CD4-positive, alpha-beta T cell treated with Interleukin-17A for 4 hours (primary cell): ENCODE measurements at places on chromosomes 1 and 21.

GRCh38 chr1:41537788-41538351, 53.4 kb upstream of the EDN2 start:
- no peak for DNase-seq

DNA sequence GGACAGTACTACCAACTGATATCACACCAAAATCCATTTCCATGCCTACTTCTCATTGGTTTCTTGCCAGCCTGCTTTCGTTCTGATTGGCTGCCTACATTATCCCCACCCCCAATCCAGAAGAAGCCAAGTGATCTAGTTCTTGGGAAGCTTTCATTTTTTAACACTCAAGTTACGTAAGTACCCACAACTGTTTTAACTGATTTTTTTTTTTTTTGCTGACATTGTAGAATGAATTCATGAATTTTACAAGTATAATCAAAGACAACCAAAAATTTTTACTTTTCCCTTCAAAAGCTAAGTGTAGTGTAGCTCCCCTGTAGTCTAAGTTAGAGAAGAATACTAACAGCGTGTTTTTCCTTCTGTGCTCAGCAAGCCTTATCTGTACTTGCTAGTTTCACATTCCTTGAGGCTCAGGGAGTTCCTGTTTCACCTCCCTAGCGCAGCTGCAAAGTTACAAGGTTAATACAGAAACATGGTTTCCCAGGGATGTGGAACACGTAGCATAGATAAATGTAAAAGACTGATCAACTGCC, at the start of gene SLC9C2:
SLC9C2 (minus strand) TSS at position 17 of the 536 bp plus-strand sequence. CDS start 1,296 bp downstream, outside the sequence.
- no peak for DNase-seq

GRCh38 chr1:227941509-227942020, 6.2 kb downstream of the WNT9A start:
- no peak for DNase-seq

GRCh38 chr1:242847390-242847993, 323.0 kb upstream of the PLD5 start:
- DNase-seq = no peak

- no peak for DNase-seq
Measured at GRCh38 chr1:187383366-187383765, 554.6 kb downstream of the PLA2G4A start.

GRCh38 chr1:167052389-167052788, 37.8 kb downstream of the GPA33 start:
- no peak for DNase-seq

DNA sequence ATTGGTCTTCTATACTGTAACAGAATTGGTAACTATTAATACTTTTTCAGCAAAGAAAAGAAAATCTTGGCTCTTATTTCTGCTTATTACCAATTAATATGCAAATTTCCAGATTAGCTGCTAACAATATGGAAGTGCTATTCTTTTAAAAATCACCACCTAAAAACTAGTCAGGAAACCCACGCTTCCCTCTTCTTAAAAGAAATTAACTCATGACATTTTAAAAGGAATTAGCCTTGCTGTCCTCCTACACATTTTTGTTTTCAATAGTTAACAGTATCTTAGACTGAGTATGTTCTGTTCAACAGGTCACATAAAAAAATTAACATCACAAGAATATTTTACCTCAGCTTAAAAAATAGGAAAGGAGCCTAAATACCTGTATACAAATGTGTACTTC, 27.3 kb downstream of the ABL2 start:
- no peak for DNase-seq

DNA sequence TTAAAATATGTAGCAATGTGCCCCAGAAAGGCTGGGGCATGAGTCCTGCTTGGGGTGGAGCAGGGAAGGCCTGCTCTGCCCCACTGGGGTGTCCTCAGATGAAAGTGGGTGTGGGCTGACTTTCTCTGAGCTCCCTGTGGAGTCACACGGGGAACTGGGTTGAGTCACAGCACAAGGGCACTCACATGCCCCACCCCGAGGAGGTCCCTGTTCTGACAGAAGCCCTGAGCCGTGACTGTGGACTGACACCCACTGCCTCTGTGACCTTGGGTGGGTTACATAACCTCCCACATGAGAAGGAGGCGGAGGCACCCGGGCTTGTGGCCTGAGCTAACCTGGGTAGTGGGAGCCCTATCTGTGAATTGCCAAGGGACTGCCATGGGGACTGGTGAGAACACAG, 52.5 kb upstream of the TINAGL1 start:
- DNase-seq = no peak

DNA sequence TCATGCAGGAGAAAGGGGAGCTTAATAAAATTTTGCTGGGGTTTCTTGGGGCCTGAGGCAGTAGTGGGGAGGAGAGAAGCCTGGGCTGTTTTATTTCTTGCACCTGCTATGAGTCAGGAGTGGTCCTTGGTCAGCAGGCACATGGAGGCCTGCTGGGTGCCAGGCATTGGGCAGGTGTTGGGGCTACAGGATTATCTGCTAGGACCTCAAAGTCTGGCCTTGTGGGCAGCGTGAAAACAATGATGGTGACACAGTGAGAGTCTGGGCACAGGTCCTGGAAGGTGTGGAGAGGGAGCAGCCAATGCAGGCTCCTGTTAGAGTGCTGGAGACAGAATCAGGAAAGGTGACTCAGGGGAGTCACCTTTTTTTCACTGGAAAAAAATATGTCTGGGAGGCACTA, 17.2 kb downstream of the ROR1 start:
- DNase-seq = no peak

GRCh38 chr1:203612932-203613682, 13.5 kb upstream of the ATP2B4 start:
- peak; percentile 36 for DNase-seq

DNA sequence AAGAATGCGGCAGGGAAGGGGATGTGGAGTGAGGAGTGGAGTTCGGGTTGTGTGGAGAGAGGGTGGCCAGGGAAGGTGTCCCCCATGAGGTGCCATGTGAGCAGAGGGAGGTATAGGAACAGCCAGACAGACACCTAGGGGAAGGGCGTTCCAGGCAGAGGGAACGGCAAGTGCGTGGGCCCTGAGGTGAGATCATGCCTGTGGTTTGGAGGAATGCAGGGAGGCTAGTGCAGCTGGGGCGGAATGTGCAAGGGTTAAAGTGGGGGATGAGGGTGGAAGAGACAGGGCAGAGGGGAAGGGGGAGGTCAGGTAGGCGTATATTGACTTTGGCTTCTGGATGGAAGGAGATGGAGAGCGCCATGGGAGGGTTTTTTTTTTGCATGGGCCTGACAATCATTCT, 31.6 kb upstream of the PADI6 start:
- DNase-seq = no peak

- no peak for DNase-seq
Measured at GRCh38 chr1:219340796-219341195, 167.1 kb downstream of the LYPLAL1 start.

DNA sequence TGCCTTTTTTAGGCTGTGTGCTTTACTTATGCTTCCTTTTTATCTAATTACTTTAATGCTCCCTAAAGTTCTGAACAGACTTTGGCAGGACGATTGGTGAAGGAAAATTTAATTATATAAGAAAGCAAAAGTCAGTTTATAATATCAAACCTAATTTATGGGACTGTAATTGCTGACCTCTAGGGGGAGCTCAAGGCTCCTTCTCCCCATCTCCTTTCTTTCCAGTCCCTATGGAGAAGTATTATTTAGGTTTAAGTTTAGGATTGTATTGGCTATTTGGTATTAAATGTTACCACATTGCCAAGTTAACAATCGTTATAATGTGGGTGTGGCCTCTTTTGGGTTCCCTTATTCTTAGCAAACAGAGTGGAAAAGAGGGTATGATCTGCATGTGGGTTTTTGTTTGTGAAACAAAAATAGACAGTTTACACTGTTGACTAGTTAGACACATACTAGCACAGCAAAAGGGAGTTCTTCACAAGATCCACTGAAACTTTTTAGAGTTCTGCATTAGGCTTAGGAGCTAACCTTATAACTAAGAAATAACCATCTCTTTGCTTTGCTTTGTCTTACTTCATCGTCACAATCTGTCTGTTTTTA, 48.2 kb upstream of the TNFSF4 start:
- peak; percentile 3 for DNase-seq

GRCh38 chr1:167171286-167171929, 49.3 kb upstream of the POU2F1 start:
- DNase-seq = no peak

- DNase-seq = no peak
Measured at GRCh38 chr1:59138402-59138801, 158.5 kb upstream of the FGGY start.

GRCh38 chr1:65045022-65045817, 78.9 kb upstream of the JAK1 start:
- DNase-seq = no peak

DNA sequence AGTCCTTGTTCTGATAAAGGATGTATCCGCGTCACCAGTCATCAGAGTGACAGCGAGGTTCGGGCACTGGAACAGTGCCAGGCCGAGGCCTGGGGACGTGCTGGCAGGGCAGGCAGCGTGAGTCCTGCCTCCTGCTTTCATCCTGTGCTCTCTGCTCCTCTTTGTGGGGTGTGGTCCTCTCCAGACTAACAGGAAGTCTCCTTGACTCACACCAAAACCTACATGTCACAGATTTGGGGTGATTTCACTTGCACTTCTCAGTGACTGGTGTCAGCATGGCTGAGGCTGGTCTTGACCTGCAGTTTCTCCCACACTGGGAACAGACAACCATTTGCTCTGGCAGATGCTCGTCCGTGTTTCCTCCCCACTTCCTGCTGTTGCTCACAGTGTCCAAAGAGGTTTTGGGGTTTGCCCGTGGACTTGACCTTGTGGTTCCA, 8.8 kb upstream of the NLRP3 start:
- DNase-seq = peak; percentile 91

DNA sequence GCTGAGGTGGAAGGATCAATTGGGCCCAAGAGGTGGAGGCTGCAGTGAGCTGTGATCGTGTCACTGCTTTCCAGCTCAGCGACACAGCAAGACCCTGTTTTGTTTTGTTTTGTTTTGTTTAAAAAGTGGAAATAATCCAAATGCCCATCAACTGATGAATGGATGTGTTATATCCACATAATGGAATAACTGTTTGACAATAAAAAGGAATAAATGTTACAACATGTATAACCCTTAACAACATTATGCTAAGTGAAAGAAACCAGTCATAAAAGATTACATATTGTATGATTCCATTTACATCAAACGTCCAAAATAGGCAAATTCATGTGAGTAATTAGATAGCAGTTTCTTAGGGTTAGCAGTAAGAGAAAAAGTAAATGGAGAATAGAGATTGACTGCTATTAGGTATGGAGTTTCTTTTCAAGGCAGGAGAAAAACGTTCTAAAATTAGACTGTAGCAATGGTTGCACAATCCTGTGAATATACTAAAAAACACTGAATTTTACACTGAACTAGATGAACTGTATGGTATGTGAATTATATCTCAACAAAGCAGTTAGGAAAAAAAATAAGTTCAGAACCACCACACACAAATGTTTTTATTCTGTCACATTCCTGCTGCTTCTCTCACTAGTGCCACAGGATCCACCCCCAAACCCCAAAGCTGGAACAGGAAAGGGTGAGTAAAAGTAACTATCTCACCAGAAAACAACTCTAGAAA, 15.7 kb downstream of the FOXJ3 start:
- DNase-seq = peak; percentile 47

GRCh38 chr21:17428484-17428869, 84.4 kb upstream of the CXADR start:
- no peak for DNase-seq

- DNase-seq = no peak
Measured at GRCh38 chr1:147676311-147677085, 6.2 kb upstream of the ACP6 start.

DNA sequence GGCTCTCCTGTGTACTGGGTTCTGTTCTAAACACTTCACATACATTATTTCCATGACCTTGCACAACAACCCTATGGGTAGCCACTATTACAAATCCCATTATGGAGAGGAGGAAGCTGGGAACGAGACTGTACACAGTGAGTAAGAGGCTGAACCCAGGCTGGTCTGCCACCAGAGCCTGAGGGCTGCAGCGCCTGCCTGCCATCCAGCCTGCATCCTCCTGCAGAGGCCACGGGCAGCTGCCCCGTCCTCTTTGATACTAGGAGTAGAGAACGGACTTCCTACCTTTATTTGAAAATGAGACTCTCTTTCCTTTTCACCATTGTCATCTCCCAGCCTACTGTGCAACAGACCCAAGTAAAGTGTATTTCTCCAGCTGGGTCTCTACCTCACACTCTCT, 370.0 kb downstream of the HHAT start:
- DNase-seq = no peak

GRCh38 chr1:219460896-219461815, 151.7 kb downstream of the ZC3H11B start:
- DNase-seq = no peak

DNA sequence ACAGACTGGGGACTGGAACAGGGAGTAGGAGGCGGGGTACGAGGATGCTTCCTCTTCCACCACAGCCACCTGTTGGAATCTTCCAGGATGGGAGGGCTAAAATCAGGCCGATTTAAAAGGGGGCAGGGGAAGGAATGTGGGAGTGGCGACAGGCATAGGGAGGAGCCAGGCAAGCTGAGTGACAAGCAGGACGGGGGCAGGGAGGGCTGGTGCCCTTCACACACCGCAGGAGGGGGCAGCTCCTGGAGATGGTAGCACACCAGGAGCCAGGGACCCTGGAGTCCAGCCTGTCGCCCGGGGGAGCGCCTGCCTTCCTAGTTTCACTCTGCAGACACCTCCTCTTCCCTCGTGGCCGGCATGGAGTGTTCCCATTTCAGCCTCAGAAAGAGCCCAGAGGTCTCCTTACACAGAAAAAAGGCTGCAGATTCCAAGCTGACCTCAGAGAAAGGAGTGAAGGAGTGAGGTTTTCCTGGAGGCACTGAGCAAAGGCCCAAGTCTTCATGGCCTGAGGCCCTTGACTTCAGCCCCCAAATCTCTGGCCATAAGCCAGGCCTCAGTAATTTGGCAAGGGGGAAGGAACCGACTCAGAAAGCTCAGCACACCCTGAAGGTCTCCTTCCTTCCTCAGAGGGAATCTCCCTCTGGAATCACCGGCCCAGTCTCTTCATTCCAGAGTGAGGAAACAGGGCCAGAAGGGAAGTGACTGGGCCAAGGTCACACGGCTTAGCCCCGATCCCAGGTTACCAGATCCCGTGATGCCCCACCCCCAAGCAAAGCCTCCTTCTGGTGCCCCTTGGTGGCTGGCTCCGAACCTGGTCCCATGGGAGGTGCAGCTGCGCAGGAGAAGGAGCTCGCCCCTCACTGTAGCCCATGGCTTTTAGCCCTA, 8.1 kb downstream of the BLACAT1 start:
- DNase-seq = no peak

DNA sequence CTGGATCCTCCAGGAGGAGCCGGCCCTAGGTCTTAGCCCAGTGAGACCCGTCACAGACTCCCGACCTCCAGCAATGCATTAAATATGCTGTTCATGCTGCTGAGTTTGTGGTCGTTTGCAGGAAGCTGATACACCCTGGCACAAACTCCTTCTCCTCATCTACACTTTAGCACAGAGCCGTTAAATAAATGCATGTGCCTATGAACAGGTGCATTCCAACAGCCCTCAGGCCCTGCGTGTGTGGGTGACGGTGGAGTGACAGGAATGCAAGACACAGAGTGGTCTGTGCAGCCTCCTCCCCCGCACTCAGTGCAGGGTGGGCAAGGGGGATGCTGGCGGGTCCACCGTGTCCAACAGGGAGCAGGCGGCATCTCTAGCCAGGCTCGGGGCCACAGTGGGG, 106.6 kb upstream of the TMPRSS2 start:
- DNase-seq = no peak

GRCh38 chr1:145858238-145858900, 512 bp downstream of the PIAS3 start:
- DNase-seq = peak; percentile 81

- DNase-seq = no peak
Measured at GRCh38 chr1:226782845-226783601, 43.9 kb upstream of the ITPKB start.
